ENCODE measurements at places on chromosomes 7 and 10.

DNA sequence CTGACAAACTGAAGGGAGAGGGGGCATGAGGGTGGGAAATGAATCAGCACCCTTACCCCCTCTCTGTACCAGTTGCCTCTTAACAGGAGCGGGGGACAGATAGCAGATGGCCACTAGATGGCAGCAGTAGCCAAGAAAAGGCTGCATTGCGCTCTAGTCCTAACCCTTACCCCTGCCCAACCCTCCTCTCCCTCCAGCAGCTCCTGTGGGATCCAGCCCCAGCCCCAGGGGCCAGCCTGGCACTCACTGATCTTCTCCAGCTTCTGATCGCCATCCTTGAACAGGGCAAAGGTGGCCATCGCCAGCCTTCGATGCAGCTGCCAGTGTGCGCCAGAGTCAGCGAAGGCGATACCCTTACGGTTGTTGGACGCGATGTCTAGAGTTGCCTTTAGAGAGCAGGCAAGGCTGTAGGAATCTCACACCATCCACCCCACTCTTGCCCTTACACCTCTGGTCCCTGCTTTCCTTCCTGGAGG is 2.2 kb downstream of the CYP17A1 start:
- peak; percentile 55 for DNase-seq

- no peak for DNase-seq
Observed at GRCh38 chr10:128484041-128484440, 357.8 kb upstream of the MKI67 start.

- peak; percentile 39 for DNase-seq
Observed at GRCh38 chr7:104983076-104983577, 30.9 kb upstream of the KMT2E start.

DNA sequence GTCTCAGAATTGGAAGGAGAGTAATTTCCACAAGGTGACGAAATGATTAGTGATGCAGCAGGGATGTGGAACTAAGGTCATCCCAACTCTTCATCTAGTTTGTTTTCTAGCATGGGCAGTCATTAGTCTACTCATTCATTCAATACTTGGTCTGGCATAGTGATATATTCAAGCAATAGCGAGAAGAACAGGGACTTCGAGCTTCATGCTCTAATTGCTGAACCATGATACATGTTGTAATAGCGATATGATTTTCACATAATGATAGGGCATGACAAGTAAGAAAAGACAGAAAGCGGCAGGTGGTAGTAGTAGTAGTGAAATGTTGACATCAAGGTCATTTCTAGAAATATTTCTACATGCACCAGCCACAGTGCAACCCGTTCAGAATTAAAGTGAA is 652.1 kb downstream of the PHTF2 start:
- DNase-seq: no peak

DNA sequence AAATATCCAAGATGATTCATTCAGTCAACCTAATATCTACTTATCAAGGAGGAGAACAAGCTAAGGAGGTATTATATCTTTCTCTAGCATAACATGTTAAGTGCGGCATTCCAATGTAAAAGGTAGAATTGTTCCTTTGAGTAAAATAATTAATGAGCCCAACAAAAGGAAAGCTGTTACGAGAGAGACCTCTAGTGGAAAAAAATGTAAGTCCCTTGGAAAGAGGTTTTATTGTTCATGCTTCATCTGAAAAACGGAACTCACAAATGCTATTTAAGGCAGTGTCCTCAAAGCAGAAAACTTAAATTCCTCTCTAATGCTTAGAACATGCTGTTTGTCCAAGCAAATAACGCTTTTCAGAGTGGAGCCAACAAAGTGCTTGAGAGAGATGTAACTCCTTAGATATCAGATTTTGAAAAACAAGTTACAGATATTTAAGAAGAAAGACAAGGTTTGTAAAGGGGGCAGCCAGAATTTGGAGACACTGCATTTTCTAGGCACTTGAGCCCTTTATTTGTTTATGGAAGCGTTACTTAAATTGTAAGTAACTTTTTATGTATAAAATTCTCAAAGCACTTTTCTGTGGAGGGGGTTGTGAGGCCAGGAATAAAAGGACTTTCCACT is 119.9 kb downstream of the TFEC start:
- DNase-seq: peak; percentile 48

DNA sequence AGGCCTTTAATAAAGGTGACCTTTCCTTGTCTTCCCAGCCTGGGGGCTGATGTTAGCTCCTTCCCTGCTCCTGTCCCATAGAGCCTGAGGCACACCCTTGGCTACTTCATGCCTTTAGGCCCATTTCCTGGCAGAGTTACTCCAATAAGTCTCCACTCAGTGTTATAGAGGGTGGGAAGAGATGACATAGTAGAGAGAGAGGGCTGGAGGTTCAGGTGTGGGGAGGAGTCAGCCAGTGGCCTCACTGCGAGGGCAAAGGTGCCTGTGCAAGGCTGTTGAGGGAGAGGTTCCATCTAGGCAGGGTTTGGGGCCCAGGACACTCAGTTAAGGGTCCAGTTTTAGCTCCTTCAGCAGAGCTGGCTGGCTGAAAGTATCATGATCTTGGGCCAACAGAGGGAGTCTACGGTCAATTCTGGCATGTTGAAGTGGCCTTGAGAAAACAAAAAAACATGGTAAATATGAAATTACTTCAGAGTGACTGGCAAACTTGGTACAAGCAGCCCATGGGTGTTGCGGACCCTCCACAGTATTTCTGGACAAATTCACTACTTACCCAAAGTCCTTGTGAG is 67.9 kb downstream of the ZNF783 start:
- DNase-seq: no peak

DNA sequence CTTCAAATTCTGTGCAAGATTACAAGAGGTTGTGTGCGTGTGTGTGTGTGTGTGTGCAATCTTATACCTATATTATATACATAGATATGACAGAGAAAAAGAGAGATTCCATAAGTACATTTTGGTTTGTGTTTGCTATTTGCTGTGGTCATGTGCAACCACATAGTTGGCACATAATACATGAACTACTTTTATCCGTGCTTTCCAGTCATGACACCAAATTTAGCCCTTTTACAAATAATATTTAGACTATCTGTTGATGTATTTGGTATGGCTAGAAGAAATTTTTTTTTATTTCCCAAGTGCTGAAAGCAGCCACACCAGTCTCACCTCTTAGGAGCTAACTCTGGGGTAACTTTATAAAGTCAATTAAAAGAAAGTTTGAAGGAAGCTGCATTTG is 63.5 kb upstream of the EGFR start:
- DNase-seq: no peak

- DNase-seq: no peak
Observed at GRCh38 chr7:111756687-111757178, 194.4 kb upstream of the IMMP2L start.

DNA sequence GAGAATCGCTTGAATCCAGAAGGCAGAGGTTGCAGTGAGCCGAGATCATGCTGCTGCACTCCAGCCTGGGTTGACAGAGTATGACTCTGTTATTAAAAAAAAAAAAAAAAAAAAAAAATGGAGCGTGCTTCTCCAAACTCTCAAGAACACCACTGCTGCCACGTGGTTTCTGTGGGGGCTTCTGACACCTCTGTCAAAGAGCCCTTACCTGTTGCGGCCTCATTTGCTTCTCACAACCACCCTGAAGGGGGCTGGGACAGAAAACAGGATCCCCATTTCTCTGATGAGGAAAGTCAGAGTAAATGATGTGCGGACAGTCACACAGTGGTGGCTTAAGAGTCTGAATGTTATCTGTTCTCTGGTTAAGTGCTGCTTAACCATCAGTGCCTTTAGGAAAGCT is 95.3 kb downstream of the RNF216 start:
- DNase-seq: no peak

DNA sequence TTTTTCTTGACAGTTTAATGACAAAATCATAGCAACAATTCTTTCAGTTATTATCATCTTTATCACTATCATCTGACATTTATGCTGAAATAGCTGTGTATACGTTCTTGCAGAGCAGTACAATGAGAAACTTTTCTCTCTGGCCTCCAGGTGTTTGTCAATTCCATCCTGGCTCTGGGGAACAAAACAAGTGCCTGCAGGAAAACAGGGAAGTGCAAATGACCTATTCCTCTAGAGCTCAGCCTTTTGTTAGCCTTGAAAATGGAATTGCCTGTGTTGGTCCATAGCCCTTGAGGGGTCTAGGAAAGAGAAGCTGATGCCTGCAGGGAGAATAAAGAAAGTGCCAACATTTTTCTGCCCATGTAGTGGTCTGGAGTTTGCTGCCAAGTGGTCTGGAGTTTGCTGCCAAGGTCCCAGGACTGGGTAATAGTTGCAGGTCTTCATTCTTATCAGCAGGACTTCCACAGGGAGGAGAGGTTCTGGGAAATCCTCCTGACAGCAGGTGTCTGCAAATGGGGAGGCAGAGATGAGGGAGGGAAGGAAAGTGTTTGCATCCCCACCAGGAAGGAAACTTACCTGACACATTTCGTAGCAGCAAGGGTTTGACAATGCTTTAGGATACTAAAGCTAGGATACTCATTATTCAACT is 10.1 kb upstream of the CSTF2T start:
- no peak for DNase-seq

DNA sequence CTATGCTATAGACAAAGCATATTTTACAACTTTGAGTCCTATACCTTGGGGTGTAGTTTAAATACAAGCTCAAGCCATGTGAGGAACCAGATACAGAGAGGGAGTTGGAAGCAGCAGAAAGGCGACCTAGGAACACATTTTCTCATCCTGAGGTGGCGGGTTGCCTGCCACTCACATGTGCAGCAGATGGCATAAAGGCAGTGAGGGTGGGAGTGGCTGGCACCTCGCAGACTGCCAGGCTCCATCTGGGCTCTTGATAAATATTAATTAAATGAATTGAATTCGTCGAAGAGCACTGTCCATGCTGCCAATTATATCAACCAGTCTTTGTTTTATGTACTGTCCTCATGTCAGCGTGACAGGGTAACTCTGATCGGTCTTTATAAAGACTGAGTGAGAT is 79.0 kb upstream of the SEMA3C start:
- no peak for DNase-seq

DNA sequence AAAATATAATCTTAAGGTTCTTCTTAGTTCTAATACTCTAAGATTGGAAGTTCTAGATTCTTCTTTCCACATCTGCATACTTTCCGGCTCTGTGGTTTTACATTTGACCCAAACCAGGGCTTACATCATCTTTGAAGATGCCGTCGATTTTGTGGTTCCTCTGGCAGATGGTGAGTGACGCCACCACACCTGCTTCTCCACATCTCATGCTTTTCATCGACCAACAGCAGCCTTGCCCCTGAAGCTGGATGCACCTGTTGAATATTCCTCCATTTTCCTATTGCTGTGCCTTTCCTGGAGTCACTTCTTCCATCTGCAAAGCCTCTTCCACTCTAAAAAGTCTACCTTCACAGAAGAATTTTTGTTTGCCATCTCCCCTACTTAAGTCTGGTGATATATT is 121.3 kb downstream of the PRKCQ start:
- DNase-seq: no peak

- DNase-seq: no peak
Observed at GRCh38 chr7:959271-959670, 4.8 kb upstream of the ADAP1 start.
